H1 (cell line): ENCODE measurements at places on chromosomes 3 and 15. TPM values are rescaled to one million over a fixed set of nuclear protein-coding genes. Genes with fewer than 3 reads are reported as not detected.

SYNM gene
- 0.67 and 0.89 TPM in 2 replicates for polyA plus RNA-seq

MESP1 gene
- 0.23 and 0.28 TPM in 2 replicates for polyA plus RNA-seq

PSTPIP1 gene
- 1.6 and 3.0 TPM in 2 replicates for polyA plus RNA-seq

- no peaks in the 10 kb centered on the region for H3K27me3 ChIP-seq
- no peak for DNase-seq
- H3K36me3 ChIP-seq: no peaks in the 10 kb centered on the region
- peaks cover 14% of the 10 kb centered on the region for H3K4me1 ChIP-seq
Measured at GRCh38 chr15:74792227-74793016, 10.5 kb downstream of the CSK start.

GRCh38 chr15:47929138-47929803 is 191.5 kb upstream of the SLC24A5 start:
- H3K4me1 ChIP-seq: no peaks in the 10 kb centered on the region
- no peak overlapping the region for H3K27ac ChIP-seq
- H3K36me3 ChIP-seq: no peaks in the 10 kb centered on the region
- no peaks in the 10 kb centered on the region for H3K27me3 ChIP-seq
- no peak for DNase-seq

GRCh38 chr15:70062321-70062956 is 35.3 kb downstream of the TLE3 start:
- peaks cover 50% of the 10 kb centered on the region for H3K36me3 ChIP-seq
- H3K27ac ChIP-seq: no peak overlapping the region
- DNase-seq: no peak
- H3K4me3 ChIP-seq: no peak overlapping the region
- H3K4me1 ChIP-seq: no peaks in the 10 kb centered on the region; the same call in 1 of the 2 replicates
- no peaks in the 10 kb centered on the region for H3K27me3 ChIP-seq

- H3K27me3 ChIP-seq: no peaks in the 10 kb centered on the region
- DNase-seq: no peak
- no peak overlapping the region for H3K4me3 ChIP-seq
- no peak overlapping the region for H3K27ac ChIP-seq
Measured at GRCh38 chr3:148641722-148642121, 56.0 kb upstream of the AGTR1 start.

GRCh38 chr3:69199942-69200341 is 77.5 kb upstream of the LMOD3 start:
- no peak overlapping the region for H3K4me3 ChIP-seq
- no peak for DNase-seq
- H3K36me3 ChIP-seq: no peaks in the 10 kb centered on the region

DNA sequence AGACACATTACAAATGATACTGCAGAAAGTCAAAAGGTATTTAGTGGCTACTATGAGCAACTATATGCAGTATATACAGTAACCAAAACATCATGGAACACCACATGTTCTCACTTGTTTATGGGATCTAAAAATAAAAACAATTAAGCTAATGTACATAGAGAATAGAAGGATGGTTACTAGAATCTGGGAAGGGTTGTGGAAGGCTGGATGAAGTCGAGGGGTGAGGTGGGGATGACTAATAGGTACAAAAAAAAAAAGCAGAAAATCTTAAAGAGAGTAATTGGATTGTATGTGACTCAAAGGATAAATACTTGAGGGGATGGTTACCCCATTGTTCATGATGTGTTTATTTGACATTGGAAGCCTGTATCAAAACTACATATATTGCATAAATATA is 848.8 kb upstream of the GBE1 start:
- no peak for DNase-seq
- no peak overlapping the region for H3K4me3 ChIP-seq
- no peaks in the 10 kb centered on the region for H3K36me3 ChIP-seq
- no peaks in the 10 kb centered on the region for H3K4me1 ChIP-seq
- H3K27me3 ChIP-seq: no peaks in the 10 kb centered on the region

DNA sequence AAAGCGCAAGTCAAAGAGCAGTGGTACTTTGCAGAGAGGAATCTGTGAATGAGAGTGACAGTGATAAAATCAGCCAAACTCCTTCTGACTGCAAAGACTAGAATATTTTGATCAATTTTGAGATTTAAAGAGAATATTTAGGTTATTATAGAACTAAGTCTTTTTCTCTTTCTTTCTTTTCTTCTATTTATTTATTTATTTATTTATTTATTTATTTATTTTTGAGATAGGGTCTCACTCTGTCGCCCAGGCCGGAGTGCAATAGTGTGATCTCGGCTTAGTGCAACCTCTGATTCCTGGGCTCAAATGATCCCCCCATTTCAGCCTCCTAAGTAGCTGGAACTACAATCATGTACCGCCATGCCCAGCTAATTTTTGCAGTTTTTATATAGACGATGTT is 603.7 kb upstream of the NAALADL2 start:
- no peaks in the 10 kb centered on the region for H3K4me1 ChIP-seq
- no peaks in the 10 kb centered on the region for H3K27me3 ChIP-seq
- no peak overlapping the region for H3K4me3 ChIP-seq
- no peak for DNase-seq
- no peak overlapping the region for H3K27ac ChIP-seq

GRCh38 chr15:78840661-78841375 is 29.6 kb upstream of the ADAMTS7 start:
- peaks cover 3% of the 10 kb centered on the region; the same call in 1 of the 2 replicates for H3K4me1 ChIP-seq
- H3K27me3 ChIP-seq: no peaks in the 10 kb centered on the region
- H3K36me3 ChIP-seq: no peaks in the 10 kb centered on the region
- H3K4me3 ChIP-seq: no peak overlapping the region
- DNase-seq: no peak
- H3K27ac ChIP-seq: no peak overlapping the region

DNA sequence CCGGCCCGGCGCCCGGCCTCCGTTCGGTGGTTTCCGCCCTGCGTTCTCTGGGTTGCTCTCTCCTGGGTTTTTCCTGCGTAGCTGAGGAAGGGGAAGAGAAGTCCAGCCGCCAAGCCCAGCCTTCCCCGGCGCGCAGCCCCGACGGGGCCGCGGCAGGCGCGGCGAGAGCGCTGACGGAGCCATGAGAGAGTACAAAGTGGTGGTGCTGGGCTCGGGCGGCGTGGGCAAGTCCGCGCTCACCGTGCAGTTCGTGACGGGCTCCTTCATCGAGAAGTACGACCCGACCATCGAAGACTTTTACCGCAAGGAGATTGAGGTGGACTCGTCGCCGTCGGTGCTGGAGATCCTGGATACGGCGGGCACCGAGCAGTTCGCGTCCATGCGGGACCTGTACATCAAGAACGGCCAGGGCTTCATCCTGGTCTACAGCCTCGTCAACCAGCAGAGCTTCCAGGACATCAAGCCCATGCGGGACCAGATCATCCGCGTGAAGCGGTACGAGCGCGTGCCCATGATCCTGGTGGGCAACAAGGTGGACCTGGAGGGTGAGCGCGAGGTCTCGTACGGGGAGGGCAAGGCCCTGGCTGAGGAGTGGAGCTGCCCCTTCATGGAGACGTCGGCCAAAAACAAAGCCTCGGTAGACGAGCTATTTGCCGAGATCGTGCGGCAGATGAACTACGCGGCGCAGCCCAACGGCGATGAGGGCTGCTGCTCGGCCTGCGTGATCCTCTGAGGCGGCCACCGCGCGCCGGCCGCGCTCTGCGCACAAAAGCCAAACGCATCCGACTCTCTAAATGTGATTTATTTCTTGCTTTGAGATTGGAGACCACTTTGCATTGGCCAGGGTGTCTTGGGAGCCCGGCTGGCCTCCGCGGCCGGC is 727 bp downstream of the RAP2B start:
- peak; percentile 59 for DNase-seq
- H3K27ac ChIP-seq: no peak overlapping the region
- no peaks in the 10 kb centered on the region for H3K27me3 ChIP-seq
- no peaks in the 10 kb centered on the region for H3K4me1 ChIP-seq
- no peaks in the 10 kb centered on the region for H3K36me3 ChIP-seq

GRCh38 chr15:84982301-84982920 is 755 bp downstream of the PDE8A start:
- no peaks in the 10 kb centered on the region for H3K4me1 ChIP-seq
- peak overlapping the region; percentile 77 for H3K4me3 ChIP-seq
- no peaks in the 10 kb centered on the region for H3K36me3 ChIP-seq
- DNase-seq: no peak
- no peak overlapping the region for H3K27ac ChIP-seq

GRCh38 chr3:190108804-190109203 is 11.9 kb downstream of the P3H2 start:
- H3K27me3 ChIP-seq: no peaks in the 10 kb centered on the region
- no peaks in the 10 kb centered on the region for H3K36me3 ChIP-seq
- no peak overlapping the region for H3K4me3 ChIP-seq
- H3K4me1 ChIP-seq: no peaks in the 10 kb centered on the region

GRCh38 chr15:77617476-77618230 is 15.1 kb downstream of the LINGO1 start:
- DNase-seq: no peak
- no peak overlapping the region for H3K4me3 ChIP-seq
- peaks cover 15% of the 10 kb centered on the region; the same call in 1 of the 2 replicates for H3K36me3 ChIP-seq
- peaks cover 30% of the 10 kb centered on the region for H3K4me1 ChIP-seq
- no peak overlapping the region for H3K27ac ChIP-seq
- no peaks in the 10 kb centered on the region for H3K27me3 ChIP-seq
